ENCODE measurements at places on chromosomes 5 and 9.

GRCh38 chr9:12670006-12670405, 23.2 kb upstream of the TYRP1 start:
- no peak for DNase-seq

- no peak for DNase-seq
These were observed 70.1 kb upstream of the NXNL2 start for GRCh38 chr9:88464851-88465250.

GRCh38 chr5:1507961-1508658, 15.7 kb downstream of the LPCAT1 start:
- DNase-seq = peak; percentile 76

DNA sequence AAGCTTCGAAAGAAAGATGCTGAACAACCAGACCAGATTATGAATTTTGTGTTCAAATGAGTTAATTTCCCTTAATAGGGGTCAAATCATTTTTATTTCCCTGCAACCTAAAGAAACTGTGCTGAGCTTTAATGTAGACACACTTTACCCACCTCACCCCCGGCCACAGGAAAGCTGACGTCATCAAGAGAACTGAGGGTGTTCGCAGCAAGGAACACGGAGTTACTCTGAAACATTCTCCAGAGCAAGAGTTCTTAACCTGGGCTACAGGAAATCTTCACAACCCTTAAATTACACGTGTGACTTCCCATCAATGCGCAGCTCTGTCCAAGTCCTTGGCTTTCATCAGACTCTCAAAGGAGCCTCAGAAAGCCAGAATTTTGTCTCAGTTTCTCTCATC, 116.3 kb downstream of the COL23A1 start:
- DNase-seq = no peak

GRCh38 chr5:72394688-72395087, 74.5 kb downstream of the PTCD2 start:
- no peak for DNase-seq

GRCh38 chr5:72937517-72938061, 18.3 kb upstream of the FCHO2 start:
- no peak for DNase-seq

- no peak for DNase-seq
These were observed 816.4 kb downstream of the SEMA5A start for GRCh38 chr5:8729437-8729836.

DNA sequence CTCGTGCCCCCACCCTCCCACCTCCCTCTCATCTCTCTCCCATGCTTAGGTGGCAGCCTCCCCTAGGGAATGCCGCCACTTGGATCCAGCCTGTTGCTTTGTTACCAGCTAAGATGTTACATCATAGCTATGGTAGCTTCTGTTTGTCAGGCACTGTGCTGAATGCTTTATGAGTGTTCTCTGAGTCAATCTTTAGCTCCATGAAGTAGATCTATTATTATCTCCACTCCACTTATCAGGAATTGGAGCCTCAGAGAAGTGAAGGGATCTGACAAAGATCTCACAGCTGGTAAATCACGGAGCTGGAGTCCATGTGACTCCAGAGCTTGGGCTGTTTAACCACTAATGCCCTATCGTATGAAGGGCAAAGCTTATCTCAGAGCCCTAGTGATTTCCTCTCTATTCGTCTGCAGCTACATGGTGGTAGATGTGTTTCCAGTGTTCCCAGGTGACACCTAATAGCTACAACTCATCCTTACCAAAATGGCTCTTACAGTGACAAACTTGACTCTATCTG, 54.1 kb downstream of the GARNL3 start:
- no peak for DNase-seq

GRCh38 chr5:112227911-112228631, 191.0 kb downstream of the EPB41L4A start:
- no peak for DNase-seq

- DNase-seq = peak; percentile 87
These were observed 2.0 kb upstream of the PFN3 start for GRCh38 chr5:177402271-177403043.

DNA sequence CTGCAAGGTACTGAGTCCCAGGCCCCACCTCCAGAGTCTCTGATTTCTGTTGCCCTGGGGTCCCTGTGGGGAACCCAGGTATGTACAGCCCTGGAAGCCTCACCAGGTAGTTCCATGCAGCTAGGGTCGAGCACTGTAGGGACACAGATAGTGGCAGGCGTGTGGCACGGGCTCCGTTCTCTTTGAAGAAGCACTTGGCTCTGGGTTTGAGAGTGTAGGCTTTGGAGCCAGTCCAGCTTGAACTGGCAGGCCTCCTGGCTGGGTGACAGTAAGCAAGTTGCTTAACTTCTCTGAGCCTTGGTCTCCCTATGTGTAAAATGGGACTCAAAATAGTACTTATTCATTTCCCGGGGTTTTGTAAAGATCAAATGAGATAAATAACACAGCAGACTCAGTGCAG, 5.6 kb downstream of the OLFM1 start:
- DNase-seq = no peak

DNA sequence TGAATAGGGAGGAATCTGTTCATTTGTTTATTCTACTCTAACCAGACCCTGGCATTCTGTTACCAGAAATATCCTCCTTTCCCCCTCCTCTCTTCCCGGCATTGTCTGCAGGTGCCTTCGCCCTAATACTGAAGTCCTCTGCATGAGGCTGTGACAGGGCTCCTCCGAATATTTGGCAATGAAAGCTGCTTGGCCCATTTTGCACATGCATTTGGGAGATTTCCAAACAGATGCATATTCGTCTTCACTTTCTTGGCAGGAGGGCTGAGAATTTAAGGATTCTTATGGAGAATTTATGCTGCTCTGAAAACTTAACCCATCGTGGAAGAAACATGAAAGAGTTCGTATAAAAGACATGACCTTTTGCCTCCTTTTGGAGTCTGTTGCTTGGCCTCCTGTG, 484.0 kb downstream of the ZNF608 start:
- DNase-seq = no peak

DNA sequence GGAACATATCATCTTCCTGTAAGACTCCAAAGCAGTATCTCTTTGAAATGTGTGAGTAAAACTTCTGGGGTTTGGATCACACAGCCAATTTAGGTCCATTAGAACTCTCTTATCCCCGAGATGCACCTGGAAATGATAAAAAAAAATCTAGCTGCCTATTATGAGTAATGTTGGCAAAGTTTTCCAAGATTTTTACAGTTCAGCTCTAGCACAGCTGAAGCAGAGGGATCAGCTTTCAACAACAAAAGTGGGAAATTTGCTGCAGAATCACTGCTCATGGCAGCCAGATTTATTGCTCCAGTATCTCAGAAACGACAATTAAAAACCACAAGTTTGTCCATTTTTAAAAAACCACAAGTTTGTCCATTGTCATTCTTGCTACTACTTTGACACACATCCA, 292.2 kb downstream of the IRX2 start:
- no peak for DNase-seq

GRCh38 chr9:123350590-123351310, 5.2 kb upstream of the CRB2 start:
- DNase-seq = no peak

GRCh38 chr9:90024409-90024808, 419.6 kb downstream of the GADD45G start:
- no peak for DNase-seq

GRCh38 chr5:82480331-82480730, 202.2 kb upstream of the RPS23 start:
- no peak for DNase-seq

- DNase-seq = no peak
These were observed 7.6 kb upstream of the PRRC2B start for GRCh38 chr9:131386281-131386680.

Data from spleen (tissue), 13 donors.